Stimulated activated CD4-positive, alpha-beta T cell treated with anti-CD3 and anti-CD28 coated beads, Interleukin-15, amount 100 ng/mL, for 24 hours (primary cell): ENCODE measurements at places on chromosomes 3 and 15.

- no peak for DNase-seq
Measured at GRCh38 chr15:74172701-74173379, 670 bp upstream of the ISLR start.

GRCh38 chr3:127387119-127387518, 99.3 kb upstream of the PRR20G start:
- DNase-seq: no peak

DNA sequence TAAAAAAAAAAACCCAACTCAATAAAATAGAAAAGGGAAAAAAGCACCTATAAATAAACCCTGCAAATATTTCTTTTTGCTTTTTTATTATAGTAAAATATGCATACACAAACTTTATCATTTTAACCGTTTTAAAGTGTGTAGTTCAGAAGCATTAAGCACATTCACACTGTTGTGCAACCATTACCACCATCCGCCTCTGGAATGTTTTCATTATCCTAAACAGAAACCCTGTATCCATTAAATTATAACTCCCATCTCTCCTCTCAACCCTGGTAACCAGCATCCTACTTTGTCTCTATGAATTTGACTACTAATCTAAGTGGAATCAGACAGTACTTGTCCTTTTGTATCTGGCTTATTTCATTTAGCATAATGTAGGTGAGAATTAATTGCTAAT, 15.0 kb downstream of the CDCP1 start:
- no peak for DNase-seq

- DNase-seq: no peak
Measured at GRCh38 chr3:56706629-56707028, 23.6 kb upstream of the TASOR start.

GRCh38 chr3:105559856-105560255, 193.1 kb downstream of the ALCAM start:
- DNase-seq: no peak
